NCI-H187 (cell line): ENCODE measurements at places on chromosomes 1 and 21.

GRCh38 chr1:77282187-77282865, 507 bp downstream of the AK5 start:
- no peak for DNase-seq

- no peak for DNase-seq
Observed at GRCh38 chr1:216518844-216519627, 95.8 kb upstream of the USH2A start.

DNA sequence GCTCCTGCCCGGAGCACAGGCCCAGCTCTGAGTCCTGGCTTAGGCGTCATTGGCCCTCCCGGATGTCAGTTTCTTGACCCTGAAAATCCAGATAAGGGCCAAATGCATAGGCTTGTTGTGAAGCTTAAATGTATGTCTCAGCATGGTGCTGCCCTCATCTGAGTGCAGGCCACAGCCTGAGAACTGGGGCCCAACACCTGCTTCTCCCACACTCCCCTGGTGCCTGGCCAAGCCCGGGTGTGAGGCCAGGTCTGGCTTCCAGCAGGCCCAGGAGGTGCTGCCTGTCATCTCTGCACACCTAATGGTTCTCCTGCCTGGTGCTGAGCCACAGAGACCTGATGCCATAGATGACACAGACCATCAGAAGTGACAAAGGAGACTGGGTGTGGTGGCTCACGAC, 14.0 kb downstream of the MX2 start:
- no peak for DNase-seq

DNA sequence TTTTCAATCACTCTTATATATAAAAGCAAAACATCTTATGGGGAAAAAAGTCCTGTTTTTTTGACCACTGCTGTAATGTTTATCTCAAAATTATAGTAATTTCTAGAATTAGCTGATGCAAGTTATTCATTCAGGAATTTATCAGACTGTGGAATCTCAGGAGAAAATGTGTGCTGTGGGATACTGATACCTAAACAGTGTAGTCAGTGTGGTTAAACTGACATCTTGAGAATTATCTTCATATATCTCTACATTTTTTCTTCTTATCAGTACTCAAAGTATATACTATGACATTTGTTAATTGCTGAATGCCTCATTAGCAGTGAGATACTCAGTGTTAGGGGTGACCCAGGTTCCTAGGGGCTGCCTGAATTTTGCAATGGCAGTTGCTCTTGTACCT, 839.3 kb downstream of the KCNT2 start:
- no peak for DNase-seq

- no peak for DNase-seq
Observed at GRCh38 chr1:28510970-28511440, 5.2 kb downstream of the RCC1 start.

- no peak for DNase-seq
Observed at GRCh38 chr1:94514095-94514727, 27.3 kb downstream of the F3 start.

DNA sequence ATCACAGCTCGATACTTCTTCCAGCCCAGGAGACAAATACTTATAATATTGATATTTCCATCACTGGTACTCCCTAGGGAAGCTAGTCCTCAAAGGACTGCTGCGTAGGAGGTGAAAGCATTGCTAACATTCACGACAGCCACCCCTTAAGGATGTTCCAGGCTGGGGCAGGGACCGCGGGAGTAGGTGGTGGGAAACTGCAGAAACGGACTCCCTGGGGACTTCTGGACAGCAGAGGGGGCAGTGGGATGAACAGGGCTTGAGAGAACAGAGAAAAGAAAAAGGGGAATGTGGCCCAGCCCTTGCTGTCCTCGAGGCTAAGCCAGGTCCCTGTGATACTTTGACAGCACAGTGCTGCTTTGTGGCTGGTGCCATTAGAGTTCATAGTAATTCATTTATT, 108.0 kb downstream of the HMGB4 start:
- no peak for DNase-seq

GRCh38 chr1:156144742-156145141, 8.6 kb upstream of the SEMA4A start:
- no peak for DNase-seq

- DNase-seq, result no peak
Observed at GRCh38 chr1:157691285-157691920, 9.2 kb downstream of the FCRL3 start.

- no peak for DNase-seq
Observed at GRCh38 chr1:213171711-213172110, 120.7 kb downstream of the RPS6KC1 start.

DNA sequence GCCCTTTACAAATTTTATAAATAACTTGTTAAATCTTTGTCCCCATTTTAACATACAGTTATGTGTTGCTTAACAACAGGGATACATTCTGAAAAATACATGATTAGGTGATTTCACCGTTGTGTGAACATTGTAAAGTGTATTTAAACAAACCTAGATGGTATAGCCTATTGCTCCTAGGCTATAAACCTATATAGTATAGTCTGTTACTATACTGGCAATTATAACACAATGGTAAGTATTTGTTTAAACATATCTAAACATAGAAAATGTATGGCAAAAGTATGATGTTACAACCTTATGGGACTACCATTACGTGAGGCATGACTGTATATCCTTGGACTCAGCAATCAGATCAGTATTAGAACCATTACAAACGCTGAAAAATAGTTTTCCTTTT, 36.6 kb downstream of the GATAD2B start:
- DNase-seq, result no peak

DNA sequence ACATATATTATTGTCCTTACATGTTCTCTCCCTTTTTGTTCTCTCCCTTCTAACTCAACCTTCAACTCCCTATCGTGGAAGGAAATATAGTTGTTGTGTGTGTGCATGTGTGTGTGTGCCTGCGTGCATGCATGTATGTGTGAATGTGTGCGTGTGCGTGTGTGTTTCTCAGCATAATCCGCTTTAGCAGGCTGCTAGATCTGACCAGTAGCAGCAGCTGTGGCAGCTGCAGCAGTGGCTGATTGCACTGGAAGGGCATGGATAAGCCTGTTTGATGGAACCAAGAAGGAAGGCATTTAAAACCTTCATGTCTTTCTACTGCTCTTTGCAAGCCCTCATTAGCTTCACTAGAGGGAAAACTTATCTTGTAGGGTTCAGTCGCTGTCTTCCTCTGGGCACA, 65.6 kb upstream of the IRF2BP2 start:
- DNase-seq, result no peak

GRCh38 chr1:221961532-221962292, 219.8 kb upstream of the DUSP10 start:
- DNase-seq, result no peak

DNA sequence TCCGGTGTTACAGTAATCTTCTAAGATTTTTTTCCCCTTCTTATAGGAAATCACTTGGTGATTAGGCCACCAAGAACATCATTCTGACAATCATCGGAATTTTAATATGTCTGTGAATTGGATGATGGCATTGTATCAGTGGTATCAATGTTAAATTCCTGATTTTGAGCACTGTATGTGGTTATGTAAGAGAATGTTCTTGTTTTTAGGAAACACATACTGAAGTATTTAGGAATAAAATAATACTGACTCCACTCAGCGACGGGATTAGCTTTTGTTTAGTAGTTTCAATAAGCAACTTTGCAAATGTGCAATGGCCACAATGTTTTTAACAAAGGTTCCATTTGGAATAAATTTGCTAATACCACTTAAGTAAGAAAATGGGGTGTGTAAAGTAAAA, 30.6 kb downstream of the COL6A1 start:
- no peak for DNase-seq

- DNase-seq, result no peak
Observed at GRCh38 chr1:93667642-93668041, 14.0 kb downstream of the BCAR3 start.

DNA sequence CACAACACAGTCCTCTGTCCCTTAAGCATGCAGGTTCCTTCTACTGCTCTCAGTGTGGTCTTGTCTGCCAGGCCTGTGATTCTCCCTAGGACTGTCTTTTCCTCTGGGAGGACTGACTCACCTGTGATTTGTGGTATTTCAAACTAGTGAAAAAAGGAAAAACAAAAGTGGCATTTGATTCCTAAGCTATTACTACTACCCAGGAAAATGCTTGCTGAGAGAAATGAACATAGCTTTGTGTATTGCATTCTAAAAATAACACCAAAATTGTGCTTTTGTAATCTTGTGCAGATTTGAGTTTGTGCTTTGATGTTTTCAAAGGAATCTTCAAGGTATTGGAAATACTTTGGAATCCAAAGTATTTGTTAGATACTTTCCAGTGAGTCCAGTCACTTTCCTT, 57.0 kb downstream of the GPR161 start:
- no peak for DNase-seq

DNA sequence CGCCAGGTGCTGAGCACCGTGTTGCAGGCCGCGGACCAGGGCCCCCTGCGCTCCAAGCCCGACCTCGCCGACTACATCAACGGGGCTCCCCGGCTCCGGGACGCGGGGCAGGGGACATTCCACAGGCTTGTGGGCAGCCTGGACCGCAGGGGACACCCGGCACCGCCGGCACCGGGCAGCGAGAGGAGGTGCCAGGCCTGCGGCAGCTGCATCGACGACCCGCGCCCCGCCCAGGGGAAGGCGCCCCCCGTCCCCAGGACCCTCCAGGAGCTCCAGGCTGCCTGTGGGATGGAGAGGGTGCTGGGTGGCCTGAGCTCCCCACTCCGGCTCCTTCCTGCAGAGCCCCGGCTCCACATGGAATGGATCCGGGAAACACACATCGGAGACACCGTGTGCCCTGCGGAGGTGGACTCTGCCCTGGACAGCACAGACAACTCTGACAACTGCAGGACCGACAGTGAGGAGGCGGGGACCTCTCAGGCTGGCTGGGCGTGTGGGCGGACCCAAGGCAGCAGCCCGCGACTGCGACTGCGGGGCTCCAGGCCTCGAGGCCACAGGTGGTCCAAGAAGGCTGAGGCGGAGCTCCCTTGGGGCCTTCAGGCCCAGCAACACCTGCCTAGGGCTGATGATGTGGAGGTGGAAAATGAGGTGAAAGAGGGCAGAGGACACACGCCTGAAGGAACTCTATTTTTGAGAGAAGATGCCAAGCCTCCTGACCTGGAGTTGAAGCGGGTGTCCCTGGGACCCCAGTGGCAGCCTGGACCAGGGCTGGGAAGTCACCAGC, 22.8 kb downstream of the KIAA1614 start:
- DNase-seq, result no peak

GRCh38 chr1:42981255-42981805, 22.7 kb upstream of the SLC2A1 start:
- no peak for DNase-seq

DNA sequence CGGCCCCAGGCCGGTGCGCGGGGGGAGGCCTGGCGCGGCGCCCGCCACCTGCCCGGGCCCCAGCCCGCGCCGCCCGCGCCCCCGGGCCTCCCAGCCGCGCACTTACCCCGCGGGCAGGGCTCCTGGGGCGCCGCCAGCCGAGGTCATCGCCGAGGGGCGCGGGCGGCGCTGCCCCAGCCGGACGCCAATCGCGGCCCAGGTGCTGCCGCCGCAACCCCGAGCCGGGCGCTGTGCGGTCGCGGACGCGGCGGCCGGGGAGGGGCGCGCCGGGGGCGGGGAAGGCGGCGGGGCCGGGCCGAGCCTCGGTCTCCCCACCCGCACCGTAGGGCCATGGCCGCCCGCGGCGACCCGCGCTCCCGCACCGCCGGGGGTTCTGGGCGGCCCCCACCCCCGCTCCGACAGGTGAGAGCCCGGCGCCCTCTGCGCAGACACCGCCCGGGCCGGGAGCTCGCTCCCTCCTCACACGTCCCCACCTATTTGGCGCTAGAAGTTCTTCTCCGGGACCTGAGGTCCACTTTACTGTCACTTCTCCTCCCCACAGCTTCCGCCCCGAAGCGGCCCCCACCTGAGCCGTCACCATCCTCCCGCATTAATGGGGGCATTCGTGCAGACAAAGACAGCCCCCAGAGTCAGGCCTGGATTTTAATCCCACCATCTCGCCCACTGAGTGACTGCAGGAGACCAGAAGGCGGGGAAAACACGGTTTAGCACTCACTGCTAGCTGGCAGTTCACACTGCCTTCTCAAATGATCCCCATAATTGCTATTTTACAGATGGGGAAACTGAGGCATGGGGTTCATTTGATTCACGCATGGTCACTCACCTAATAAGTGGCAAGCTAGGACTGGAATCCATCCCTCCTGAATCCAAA, at the start of gene TTC39A:
TSS of gene TTC39A (minus strand) at position 232 of the 871 bp plus-strand sequence. CDS start at position 147, 85 bp downstream.
- no peak for DNase-seq

DNA sequence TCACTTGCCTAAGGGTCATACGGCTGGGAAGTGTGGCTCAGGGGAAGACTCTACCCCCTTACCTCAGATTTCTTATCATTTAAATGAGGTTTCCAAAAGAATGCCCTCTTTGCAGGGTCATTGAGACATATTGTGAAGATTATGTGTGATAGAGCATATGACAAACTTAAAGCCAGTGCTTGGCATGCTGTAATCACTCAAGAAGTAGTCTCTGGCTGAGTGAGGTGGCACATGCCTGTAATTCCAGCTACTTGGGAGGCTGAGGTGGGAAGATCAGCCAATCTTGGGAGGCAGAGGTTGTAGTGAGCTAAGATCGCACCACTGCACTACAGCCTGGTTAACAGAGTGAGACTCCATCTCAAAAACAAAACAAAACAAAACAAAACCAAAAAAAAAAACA, 7.5 kb upstream of the LDLRAD2 start:
- no peak for DNase-seq

GRCh38 chr21:25938658-25939395, 204.1 kb downstream of the GABPA start:
- DNase-seq, result no peak

- DNase-seq, result no peak
Observed at GRCh38 chr1:176517484-176517883, 54.5 kb downstream of the PAPPA2 start.

GRCh38 chr1:182615468-182616129, 11.4 kb upstream of the RGS16 start:
- DNase-seq, result no peak

DNA sequence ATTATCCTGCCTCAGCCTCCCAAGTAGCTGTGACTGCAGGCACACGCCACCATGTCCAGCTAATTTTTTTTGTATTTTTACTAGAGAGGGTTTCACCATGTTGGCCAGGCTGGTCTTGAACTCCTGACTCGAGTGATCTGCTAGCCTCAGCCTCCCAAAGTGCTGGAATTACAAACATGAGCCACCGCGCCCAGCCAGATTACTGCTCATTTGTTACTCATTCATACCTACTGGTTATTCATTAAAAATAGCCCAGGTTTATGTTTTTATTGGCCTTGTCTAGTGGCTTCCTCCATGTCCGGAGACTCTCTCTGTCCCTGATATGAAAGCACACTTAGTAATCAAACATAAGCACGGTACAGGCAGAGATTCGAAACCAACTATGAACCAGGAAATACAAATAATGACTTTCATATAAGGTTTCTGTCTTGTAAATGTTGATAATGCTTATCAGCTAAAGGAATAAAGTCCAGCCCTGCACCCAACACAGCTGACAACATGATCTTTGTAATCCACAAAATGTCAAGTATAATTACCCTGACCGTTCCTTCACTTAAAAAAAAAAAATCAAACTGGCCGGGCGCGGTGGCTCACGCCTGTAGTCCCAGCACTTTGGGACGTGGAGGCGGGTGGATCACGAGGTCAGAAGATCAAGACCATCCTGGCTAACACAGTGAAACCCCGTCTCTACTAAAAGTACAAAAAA, 50.4 kb upstream of the CXADR start:
- DNase-seq, result no peak
